Suprapubic skin (tissue), 4 donors: ENCODE measurements at places on chromosomes 6 and 20. TPM values are rescaled to one million over a fixed set of nuclear protein-coding genes. Genes with fewer than 3 reads are reported as not detected.

DDO gene
- 1.1 TPM for total RNA-seq

WFDC10B gene
- total RNA-seq: not detected

TMEM170B gene
- total RNA-seq: 1.7 TPM

VNN1 gene
- total RNA-seq: 0.83 TPM

DNA sequence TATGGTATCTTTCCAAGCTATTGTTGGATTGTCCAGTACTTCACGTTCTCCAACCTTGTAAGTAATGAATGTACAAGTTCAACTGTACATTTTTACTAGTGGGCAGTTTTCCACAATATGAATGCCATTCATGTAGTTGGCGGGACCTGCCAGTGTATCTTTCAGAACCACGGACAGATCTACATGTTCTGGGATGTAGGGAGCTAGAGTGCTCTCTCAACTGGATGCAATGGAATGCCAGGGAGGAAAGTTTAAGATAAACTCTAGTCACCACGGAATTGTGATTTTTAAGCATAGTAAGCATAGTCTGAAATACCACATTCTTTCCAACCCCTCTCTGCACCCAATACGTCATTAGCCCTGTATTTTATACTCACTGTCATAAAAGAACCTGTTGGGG lies 21.5 kb upstream of the HLA-C start:
- H3K4me3 ChIP-seq: no peak overlapping the region
- H3K27me3 ChIP-seq: peaks cover 15% of the 10 kb centered on the region
- no peak overlapping the region for H3K27ac ChIP-seq
- no peaks in the 10 kb centered on the region for H3K36me3 ChIP-seq
- DNase-seq: no peak
- H3K4me1 ChIP-seq: no peaks in the 10 kb centered on the region
